Cardiac septum (tissue), 1 donor: ENCODE measurements at places on chromosomes 12 and 14.

DNA sequence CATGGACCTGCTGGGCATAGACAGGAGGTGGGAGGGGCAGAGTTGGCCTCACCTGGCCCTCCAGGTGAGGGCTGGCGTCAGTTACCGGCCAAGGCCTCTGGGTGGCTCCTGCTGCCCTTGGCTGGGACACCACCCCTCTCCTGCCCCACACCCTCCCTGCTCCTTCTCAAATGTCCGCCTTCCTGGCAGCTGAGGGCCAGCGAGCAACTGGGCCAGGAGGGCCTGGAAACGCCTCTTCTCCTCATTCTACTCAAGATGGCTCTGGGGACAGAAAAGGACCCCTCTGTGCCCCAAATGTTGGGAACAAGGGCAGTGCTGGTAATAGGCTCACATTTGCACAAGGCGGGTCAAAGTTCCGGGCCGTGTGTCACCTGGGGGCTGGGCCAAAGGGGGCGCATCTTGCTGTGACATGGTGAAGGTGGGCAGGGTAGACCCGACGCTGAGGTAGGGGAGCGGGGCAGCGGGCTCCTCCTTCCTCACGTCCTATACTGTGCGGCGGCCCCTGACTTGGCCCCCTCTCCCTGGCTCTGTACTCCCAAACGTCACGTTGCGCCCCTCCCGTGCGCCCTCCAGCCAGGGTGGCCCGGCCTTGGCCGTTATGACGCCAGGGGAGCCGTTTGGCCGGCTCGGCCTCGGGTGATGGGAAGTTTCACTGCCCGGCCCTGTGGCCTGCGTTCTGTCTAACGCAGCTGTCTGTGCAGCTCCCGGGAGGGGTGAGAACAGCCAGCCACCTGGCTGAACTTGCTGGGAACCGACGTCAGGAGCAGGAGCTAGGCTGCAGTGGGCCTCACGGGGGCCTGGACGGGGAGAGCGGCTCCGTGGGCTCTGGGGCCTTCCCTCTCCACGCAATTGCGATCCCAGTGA is 18.0 kb upstream of the DLK1 start:
- no peak for DNase-seq

DNA sequence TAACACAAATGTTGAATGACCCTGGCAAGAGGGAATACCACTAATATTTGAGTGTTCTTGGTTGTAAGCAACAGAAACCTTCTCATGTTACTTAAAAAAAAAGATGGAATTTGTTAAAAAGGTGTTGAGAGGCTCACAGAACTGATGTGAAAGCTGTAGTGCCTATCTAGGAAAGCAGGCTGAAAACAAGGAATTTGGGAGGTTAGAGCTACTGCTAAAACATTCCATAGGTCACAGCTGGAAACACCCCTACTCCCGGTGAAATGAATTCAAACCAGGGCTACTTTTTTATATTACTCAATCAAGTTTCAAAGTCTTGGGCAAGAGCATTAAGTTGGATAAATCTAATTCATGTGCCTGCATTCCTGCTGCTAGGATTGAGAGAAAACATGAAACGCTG is 104.1 kb downstream of the SLC35F4 start:
- no peak for DNase-seq

DNA sequence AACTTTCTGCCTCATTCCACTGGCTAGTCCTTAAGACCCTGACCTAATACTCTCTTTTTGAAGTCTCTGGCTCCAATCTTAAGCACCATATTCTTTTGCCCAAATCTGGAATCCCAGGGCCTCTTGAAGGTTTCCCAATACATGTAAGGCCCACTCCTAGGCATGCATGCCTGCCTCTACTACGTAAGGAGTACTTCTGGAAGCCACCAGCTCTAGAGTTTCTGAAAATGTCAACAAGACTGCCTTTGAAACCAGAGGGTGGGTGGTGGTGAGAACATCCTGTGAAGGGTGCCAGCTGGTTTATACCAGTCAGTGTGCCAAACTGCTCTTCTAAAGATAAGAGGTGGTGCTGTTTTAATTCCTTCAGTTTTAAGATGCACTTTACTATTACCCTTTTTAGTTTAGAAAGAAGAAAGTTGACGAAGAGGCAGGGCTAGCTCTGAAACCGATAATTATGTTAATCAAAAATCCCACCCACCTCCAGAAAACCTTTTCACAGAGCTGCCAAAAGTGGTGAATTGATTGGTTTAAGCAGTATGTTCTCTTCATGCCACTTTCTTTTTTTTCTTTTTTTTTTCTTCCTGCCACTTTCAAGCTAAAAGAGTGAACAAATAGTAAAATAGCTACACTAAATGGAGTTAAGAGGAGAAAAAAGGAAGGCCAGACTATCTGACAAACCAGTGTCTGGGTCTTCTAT is 8.7 kb upstream of the WDR89 start:
- DNase-seq, result no peak

DNA sequence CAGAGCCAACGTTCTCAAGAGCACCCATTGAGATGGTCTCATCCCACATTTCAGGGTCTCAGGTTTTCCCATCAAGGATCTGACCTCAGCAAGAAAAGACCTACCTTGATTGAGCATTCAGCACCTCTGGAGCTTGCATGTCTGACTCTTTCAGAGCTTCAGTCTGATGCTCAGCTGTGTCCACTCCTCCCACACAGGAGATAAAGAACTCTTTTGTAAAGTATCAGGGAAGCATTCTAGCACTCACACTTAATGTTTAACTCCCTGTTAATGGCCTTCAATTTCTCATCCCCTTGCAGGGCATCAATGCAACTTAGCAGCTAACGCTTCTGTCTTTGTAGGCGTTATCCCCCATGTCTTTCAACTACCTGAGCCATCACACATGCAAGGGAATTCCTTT is 124.1 kb downstream of the GALC start:
- no peak for DNase-seq

DNA sequence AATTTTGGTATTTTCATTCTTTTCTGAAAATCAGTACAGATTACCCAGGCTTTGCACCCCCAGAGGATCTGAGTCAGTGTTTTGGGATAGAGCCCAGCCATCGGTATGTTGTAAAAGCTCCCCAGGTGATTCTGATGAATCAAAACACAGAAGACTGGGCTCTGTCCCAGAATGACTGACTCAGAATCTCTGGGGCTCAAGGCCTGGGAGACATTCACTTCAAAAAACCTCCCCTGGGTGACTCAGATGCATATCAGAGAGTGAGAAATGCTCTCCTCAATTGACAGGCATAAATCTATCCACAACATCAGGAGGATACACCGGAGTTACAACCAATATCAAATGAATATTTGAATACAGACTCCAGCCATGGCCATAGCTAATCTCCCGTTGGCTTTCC is 32.6 kb downstream of the SLC35F4 start:
- DNase-seq, result no peak

DNA sequence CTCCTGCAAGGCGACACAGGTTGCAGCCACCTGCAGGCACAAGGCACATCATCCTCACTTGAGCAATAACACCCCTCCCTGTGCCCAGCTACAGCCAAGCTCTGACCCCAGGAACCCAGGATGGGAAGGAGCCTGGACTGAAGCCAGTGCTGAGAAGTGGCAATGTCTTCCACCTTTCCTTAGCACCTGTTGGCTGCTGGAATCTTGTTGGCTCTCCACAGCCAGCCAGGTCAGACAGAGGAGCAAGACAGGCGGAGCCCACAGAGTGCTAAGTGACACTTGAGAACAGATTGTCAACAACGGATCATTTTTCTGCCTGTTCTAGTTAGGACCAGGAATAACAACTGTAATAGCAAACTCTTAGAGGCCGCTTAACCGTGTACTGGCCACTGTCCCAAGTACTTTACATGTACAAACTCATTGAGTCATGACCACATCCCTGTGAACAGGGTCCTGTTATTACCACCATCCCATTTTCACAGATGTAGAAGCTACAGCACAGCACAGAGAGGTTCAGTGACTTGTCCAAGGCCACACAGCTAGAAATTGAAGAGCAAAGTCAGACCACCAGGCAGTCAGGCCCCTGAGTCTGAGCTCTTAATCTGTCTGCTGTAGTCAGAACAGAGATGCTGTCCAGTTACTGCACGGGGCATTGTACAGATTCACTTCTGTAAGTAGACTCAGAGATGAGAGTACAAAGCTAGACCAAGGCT is 45.6 kb downstream of the RNFT2 start:
- no peak for DNase-seq

GRCh38 chr12:31322801-31323207 is 3.1 kb downstream of the SINHCAF start:
- no peak for DNase-seq

GRCh38 chr12:19706936-19707335 is 267.6 kb downstream of the AEBP2 start:
- no peak for DNase-seq

GRCh38 chr14:73491256-73492042 is 716 bp downstream of the RIOX1 start:
- DNase-seq, result no peak

- no peak for DNase-seq
Observed at GRCh38 chr12:109863847-109864712, 16.3 kb downstream of the GLTP start.

GRCh38 chr12:116295327-116296263 is 18.1 kb upstream of the MED13L start:
- no peak for DNase-seq

DNA sequence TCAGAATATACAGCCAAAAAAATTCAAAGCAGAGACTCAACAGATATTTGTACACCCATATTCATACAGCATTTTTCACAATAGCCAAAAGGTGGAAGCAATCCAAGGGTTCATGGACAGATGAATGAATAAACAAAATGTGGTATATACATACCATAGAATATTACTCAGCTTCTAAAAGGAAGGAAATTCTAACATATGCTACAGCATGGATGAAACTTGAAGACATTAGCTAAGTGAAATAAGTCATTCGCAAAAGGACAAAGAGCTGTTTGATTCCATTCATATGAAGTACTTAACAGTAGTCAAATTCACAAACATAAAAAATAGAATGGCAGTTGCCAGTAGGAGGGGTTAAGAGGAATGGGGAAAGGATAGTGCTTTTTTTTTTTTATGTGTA is 91.8 kb upstream of the ARID2 start:
- no peak for DNase-seq
